ENCODE measurements at places on chromosomes 6 and 20. TPM values are rescaled to one million over a fixed set of nuclear protein-coding genes. Genes with fewer than 3 reads are reported as not detected.

Gene FAM83C
- not detected for total RNA-seq

Gene CTAGE9
- total RNA-seq: not detected

Gene ZNF334
- total RNA-seq: 3.1 TPM

Gene TRAM2
- total RNA-seq: 46.9 TPM

Gene PCSK2
- 0.32 TPM for total RNA-seq

Data from posterior vena cava (tissue), 2 donors.